AG08395 (cell line): ENCODE measurements at places on chromosomes 11 and 22.

DNA sequence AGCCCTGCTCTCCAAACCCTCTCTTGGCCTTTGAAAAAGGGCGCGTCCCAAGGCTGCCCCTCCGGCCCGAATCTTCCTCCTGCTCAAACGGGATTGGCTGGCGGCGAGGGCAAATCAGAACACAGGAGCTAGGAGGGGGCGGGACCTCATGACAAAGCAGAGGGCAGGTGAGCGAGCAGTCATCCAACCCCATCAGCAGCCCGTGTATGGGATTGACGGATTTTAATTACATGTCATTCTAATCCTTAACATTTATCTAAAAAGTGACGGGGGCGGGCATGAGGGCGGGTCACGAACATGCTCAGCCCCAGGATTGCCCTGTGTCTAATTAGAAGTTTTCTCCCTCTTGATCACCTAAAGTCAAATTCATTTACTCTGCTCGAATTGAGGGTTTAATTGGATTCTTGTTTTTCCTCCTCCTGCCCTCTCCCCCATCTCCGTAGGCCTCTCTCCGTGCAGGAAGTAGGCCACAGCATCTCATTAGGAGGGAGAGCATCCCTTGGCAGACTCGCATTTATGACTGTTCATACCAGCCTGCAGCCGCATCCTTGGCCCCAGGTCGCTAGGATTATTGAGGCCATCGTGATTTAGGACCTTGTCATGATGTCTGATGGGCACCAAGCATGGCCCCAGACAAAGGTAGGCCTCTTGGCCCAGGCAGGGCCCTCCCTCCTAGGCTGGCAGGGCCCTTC, 147.1 kb downstream of the CHST1 start:
- DNase-seq = no peak

- no peak for DNase-seq
Observed at GRCh38 chr11:96329855-96330510, 13.0 kb downstream of the MAML2 start.

DNA sequence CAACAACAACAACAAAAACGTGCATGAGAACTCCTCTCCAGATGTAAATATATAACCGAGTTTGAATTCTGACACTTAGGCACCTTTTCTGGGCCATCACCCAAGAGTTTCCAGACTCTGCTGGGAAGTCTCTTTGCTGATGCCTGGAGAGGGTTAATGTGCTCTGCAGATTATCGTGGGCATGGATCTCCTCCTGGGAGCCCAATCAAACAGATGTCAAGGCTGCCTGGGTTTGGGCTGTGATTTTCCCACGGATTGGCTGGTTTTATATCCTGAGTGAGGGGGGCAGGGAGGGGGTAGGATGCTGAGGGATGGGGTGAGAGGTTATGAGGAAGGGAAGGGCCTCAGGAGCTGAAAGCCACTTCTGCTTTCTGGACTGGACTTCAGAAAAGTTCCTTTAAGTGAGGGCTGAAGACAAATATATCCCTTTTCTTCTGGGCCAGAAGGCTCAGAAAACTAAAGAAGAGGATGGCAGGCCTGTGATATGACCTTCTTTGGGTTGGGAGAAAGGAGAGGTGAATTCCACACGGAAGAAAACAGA, 4.2 kb downstream of the ELF5 start:
- DNase-seq = no peak

GRCh38 chr22:25156736-25157135, 42.9 kb upstream of the CRYBB3 start:
- DNase-seq = no peak

- DNase-seq = no peak
Observed at GRCh38 chr22:39257901-39258475, 13.2 kb upstream of the PDGFB start.

GRCh38 chr22:29050457-29050856, 11.2 kb downstream of the C22orf31 start:
- DNase-seq = no peak

GRCh38 chr22:35085621-35086020, 19.7 kb downstream of the ISX start:
- DNase-seq = no peak

- DNase-seq = no peak
Observed at GRCh38 chr11:80240245-80240644, 799.4 kb upstream of the TENM4 start.

DNA sequence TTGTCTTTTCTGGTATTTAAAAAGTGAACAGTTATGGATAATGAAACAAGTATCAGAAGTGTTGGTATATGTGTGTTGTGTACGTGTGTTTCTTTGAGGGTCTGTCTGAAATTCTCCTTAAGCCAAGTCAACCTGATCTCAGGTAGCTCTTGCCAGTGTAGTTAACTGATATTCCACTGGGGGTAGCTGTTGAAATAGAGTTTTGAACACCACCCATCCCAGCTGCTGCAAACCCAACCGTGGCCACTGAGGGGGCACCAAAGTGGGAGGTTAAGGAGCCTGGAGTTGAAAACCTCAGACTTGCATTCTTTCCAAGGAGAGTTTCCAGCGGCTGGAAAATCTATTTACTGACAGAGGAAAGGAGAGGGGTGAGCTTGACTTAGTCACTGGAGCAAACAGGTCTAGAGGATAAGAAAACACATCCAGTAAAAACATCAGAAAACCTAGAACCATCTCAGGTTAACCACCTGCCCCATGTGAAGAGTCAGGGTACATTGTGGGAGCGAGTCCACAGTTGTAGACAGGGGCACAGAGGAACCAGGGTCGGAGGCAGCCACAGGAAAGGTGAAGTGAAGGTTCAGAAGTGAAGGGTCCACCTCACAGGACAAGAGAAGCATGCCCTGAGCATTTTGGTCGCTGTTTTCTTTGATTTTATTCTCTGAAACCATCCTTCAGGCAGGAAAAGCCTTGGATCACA, 8.8 kb upstream of the CUL5 start:
- peak; percentile 37 for DNase-seq

- no peak for DNase-seq
Observed at GRCh38 chr11:83864412-83865057, 578.4 kb upstream of the CCDC90B start.

- no peak for DNase-seq
Observed at GRCh38 chr11:63762654-63763495, 5.7 kb downstream of the ZFTA start.

GRCh38 chr11:108873310-108873709, 208.4 kb downstream of the DDX10 start:
- DNase-seq = no peak

DNA sequence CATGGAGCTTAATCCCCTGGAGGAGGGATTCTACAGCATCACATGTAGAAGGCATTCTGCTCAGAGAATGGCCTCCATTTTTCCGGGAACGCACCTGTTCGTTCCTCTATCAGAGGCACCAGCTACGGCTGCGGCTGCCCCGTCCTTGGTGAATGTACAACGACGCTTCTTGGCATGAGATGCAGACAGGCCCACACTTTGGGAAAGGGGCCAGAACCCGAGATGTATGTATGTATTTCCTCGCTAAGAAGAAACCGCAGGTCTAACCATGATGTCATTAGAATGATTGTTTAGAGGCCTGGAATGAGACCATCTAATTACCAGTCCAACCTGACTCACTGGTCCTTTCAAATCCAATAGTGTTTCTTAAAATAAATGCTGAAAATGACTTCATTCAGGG, 1293.4 kb downstream of the TBC1D22A start:
- no peak for DNase-seq

DNA sequence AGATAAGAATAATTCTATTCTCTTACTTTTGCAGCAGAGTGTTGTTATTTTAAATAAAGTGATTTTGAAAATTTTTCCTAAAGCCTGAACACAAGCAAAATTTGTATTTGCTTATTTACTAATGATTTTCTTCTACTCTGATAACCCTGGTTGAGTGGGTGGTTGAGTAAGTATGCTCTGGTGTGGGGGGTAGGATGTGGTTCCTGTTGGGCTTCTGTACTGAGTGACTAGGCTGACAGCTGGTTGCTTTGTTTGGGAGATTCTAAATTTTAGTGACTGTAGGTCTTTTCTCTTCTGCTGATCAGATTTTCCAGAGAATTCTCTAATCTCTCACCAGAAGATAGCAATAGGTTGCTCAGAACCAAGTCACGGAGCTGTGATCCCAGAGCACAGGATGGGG, 61.6 kb downstream of the METTL15 start:
- peak; percentile 5 for DNase-seq

- DNase-seq = no peak
Observed at GRCh38 chr11:2571598-2572281, 126.9 kb downstream of the KCNQ1 start.

GRCh38 chr11:23988381-23989006, 508.4 kb upstream of the LUZP2 start:
- peak; percentile 15 for DNase-seq

GRCh38 chr22:32044477-32044876, 1.4 kb downstream of the SLC5A1 start:
- no peak for DNase-seq

DNA sequence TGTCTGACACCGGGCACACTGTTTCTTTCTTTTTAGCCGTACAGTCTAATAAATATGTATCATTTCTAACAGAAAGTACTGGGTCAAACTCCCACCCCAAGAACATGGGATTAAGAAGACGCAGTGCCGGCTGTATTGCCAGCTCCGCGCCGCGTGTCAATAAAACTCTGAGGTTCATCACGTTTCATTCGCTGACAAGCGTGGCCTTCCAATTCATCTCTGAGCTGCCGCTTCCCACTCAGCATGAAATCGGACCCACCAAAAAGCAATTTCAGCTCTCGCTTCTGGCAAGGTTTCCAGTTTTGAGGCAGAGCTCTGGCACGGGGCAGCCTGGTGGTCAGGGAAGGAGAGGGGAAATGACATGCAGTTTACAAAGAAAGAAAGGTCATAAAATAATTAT, 819.8 kb downstream of the OPCML start:
- DNase-seq = no peak

GRCh38 chr11:82194521-82194920, 539.1 kb downstream of the FAM181B start:
- no peak for DNase-seq

DNA sequence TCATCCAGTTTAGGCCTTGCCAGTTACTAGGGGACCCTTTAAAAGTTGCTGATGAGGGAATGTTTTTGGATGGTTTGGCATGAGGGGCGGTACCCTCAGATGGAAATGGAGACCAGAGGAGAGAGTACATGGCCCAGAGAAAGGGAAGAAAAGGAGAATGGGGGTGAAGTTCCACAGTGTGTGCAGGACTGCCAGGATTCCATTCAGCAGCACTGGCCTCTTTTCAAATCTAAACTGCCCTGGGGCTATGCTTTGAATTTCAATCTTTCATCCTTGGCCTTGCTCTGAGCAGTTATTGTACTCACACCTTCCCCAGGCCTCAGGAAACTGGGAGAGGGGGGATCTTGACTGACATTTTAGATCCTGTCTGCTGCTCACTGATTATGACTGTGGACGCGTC, 3.0 kb downstream of the SLC3A2 start:
- DNase-seq = peak; percentile 9
